ENCODE measurements at places on chromosomes 5 and 9.

DNA sequence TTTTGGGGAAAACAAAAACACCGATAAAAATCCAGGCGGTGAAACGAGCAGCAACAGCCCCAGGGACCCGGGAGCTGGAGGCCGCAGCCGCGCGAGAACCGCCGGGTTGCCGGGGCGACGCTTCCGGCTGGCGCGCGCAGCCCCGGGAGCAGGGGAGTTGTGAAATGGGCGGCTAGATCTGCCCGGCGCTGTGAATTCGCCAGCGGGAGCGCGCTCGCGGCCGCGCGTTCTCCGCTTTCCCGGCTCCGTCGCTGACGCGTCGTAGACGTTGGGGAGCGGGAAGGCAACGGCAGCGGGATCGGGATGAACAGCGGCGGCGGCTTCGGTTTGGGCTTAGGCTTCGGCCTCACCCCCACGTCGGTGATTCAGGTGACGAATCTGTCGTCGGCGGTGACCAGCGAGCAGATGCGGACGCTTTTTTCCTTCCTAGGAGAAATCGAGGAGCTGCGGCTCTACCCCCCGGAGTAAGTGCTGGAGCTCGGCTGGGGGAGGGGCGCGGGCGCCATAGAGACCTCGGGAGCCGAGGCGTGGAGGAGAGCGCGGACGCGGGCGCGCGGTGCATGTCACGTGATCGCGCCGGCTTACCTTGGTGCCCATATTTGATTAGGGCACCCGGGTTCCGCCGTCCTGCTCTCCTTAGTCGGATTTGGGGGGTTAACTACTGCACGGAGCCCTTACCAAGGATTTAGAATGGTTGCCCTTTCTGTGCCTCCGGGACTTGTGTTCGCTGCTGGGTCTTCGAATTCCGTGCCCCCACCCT is at the start of gene SREK1:
SREK1 (plus strand) TSS at position 227 of the 760 bp plus-strand sequence; CDS start at position 304, 77 bp downstream.
- peak; percentile 86 for DNase-seq

DNA sequence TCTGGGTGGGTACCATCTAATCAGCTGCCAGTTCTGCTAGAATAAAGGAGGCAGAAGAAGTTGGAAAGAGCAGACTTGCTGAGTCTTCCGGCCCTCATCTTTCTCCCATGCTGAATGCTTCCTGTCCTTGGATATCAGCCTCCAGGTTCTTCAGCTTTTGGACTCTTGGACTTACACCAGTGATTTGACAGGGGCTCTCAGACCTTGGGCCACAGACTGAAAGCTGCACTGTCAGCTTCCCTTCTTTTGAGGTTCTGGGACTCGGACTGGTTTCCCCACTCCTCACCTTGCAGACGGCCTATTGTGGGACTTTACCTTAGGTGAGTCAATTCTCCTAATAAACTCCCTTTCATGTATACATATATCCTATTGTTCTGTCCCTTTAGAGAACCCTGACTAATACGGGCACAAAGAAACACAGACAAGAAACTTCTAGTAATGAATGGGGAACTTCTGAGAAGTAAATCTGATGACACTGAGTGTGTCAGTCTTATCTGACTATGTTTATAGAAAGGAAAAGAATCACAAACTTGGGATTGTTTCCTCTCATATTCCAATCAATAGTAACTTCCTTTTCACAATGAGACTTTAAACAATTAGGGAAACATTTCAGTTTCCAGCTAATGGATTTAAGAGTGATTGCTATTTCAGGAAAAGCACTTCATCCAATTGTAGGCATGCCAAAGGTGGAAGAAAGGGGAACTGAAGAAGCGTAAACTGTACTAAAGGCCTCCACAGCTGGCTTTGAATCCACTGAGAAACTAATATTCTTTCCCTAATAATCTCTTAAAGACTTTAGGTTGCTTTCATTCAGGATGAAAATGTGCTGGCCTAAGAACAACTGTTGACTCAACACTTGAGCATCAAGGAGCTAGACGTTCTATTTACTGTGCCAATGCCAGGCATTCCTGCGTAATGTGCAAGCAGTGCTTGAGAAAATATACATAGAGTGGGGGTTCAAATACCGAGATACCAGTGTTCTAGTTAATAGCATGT is 127.9 kb upstream of the PTGER4 start:
- DNase-seq: no peak

DNA sequence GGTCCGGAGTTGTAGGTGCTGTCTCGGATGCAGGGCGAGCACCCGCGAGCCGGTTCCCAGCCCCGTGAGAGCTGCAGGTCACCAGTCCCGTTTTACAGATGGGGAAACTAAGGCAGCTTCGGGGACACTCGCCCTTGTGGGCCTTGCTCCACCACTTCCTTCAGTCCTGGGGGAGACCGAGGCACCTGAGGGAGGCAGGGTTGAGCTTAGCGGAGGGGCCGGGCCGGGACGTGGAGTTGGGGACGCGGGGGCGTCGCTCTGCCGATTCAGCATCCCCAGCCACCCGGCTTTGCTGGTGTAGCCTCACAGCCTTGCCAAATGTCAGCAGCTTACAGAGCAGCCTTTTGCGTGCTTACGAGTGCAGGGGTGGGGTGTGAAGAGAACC is 530 bp downstream of the BBLN start:
- no peak for DNase-seq

- no peak for DNase-seq
Observed at GRCh38 chr9:16425562-16426231, 444.8 kb downstream of the BNC2 start.

- DNase-seq: no peak
Observed at GRCh38 chr5:38621331-38621730, 64.9 kb upstream of the LIFR start.

- DNase-seq: no peak
Observed at GRCh38 chr9:7578951-7579350, 220.6 kb downstream of the DMAC1 start.

DNA sequence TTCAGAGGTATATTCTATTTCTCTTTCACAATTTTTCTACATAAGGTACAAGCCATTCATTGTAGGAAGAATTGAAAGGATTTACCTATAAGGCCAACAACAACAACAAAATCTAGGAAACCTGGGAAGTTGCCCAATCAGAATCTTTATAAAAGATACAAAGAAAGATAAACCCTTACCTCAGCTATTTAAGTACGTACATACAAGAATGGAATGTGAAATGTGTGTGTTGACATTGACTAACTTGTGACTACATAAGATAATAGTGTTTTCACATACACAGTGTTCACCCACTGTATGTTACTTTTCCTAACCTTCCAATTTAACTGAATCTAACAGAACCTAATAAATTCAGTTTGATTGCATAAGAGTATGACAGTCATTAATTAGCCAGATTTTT is 154.1 kb downstream of the ADAMTS6 start:
- DNase-seq: no peak

DNA sequence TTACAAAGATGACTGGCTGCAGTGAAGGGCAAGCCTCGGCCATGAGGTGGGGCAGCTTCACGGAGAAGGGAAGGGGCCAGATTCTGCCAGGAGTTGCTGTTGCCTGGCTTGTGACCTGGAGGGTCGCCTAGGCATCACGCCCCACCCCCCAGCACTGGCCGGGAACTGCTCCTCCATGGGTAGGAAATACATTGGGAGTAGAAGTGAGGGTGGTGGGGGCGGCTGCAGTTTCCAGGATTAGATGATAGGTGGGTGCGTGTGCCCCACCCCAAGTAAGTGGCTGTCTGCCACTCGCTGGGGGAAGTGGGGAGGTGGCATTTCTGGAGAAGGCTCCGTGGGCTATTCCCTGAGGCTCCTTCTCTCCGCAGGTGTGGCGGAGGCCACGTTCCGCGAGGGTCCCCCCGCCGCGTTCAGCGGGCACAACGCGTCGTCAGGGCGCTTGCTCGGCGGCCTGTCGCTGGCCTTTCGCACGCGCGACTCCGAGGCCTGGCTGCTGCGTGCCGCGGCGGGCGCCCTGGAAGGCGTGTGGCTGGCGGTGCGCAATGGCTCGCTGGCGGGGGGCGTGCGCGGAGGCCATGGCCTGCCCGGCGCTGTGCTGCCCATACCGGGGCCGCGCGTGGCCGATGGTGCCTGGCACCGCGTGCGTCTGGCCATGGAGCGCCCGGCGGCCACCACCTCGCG is 16.9 kb downstream of the CRB2 start:
- DNase-seq: no peak

- DNase-seq: peak; percentile 56
Observed at GRCh38 chr5:56815658-56816545, 553 bp downstream of the MAP3K1 start.

DNA sequence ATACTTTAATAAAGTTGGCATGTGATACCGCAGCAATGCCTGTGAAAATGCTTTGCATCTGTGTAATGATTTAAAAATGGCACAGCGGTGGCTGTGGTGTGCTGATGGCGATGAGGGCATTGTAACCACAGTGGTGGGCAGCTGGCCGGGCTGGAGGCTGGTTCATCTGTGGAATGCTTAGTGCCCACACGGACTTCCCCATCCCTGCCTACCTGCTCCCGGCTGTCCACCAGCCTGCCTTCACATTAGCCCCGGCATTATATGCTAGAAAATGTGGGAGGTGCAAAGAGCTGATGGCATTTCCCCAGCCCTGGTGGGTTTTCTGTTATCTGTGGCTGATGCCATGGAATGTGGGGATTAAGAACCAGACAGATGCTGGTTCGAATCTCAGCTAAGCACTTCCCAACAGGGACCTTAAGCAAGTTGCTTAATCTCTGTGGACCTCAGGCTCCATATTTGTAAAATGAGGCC is 2.9 kb upstream of the NDST1 start:
- DNase-seq: no peak

DNA sequence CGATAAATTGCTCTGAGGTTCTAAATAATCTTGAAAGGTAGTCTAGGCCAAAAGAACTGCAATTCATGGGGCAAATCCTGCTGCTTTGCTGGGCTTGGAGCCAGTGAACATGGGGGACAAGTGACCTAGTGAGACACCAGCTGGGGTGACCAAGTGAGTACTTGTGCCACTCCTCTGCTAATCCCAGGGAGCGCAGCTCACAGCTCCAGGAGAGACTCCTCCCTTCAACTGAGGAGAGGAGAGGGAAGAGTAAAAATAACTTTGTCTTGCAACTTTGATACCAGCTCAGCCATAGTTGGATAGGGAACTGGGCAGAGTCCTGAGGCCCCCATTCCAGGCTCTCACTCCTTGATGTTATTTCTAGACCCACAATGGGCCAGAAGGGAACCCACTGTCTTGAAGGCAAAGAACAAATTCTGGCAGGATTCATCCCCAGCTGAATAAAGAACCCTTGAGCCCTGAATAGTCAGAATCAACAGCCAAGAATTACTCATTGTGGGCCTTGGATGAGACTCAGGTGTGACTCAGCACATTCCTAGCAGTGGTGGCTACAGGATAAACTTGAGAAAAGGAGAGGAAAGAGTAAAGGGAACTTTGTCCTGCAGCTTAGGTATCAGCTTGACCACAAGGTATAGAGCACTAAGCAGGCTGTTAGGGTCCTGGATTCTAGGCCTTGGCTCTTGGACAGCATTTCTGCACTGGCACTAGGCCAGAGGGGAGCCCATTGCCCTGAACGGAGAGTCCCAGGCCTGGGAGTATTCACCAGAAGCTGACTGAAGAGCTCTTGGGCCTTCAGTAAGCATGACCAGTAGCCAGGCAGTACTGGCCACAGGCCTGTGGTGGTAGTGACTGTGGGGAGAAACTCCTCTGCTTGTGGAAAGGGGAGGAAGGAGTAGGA is 288.3 kb upstream of the CDH18 start:
- DNase-seq: no peak

DNA sequence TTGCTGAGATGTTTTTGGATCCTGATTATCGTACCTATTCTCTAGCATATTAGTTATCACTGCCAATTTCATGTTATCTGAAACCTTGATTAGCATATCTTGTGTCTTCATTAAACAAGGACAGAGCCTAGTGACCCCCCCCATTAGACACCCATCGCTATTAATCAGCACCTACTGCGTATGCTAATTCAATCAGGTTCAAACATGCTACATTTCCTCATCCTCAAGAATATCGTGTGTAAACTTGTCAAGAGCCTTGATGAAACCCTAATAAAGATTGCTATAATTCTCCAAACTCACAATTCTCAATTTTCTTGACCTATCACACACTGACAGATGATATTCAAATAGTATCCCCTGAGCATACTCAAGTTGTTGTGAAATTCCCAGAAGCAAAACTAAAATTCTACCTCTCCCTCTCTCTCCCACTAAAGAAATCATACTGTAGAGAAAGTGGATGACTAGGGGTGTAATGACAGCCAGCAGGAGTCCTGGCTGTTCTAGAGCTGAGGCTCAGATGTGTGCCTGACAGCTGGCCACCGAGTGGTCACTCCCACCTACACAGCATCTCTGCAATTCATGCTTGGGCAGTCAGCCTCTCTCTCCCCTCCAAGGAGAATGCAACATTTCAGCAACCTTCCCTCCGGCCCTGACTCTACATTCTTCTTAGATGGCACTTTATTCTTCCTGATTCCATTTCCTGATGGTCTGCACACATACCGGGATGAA is 9.2 kb upstream of the ZNF354A start:
- DNase-seq: no peak

GRCh38 chr9:76868897-76869296 is 37.0 kb downstream of the PRUNE2 start:
- DNase-seq: no peak

- DNase-seq: no peak
Observed at GRCh38 chr5:143683459-143683858, 128.5 kb upstream of the HMHB1 start.

DNA sequence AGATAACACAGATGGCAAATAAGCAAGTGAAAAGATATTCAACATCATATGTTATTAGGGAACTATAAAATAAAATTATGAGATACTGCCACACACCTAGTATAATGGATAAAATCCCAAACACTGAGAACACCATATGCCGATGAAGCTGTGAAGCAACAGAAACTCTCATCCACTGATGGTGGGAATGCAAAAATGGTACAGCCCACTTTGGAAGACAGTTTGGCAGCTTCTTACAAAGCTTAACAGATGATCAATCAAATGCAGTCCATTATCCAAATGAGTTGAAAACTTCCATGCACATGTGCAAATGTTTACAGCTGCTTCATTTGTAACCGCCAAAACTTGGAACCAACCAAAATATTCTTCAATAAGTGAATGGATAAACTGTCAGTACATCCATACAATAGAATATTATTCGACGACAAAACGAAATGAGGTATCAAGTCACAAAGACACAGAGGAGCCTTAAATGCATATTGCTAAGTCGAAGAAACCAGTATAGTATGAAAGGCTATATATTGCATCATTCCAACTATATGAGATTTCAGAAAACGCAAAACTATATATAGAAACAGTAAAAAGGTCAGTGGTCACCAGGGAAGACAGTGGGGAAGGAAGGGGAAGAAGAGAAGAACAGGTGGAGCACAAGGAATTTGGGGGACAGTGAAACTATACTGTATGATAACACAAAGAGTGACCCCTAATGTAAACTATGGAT is 14.9 kb downstream of the PFDN1 start:
- DNase-seq: no peak

DNA sequence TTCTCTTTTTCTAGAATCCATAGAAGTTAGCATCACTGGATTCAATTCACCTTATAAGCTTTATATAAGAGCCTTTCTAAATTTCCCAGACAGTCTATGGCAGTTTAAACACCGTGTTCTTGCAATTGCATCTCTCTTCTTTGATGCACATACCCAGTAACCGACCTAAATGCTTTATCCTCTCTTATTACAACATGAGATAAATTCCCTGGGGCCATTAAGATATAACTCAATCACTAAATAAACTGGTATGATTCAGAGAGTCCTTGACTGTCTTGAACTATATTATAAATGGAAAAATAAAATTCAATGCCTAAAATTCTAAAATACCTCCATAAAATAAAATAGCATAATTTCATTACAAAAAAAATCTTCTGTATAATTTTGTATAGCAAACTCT is 98.1 kb downstream of the DIRAS2 start:
- no peak for DNase-seq

- DNase-seq: no peak
Observed at GRCh38 chr5:96601715-96602244, 60.4 kb upstream of the CAST start.

Measured in hippocampal formation (tissue), 2 donors.